Activated CD4-positive, alpha-beta T cell treated with anti-CD3 and anti-CD28 coated beads, Interleukin-2, amount 50 U/mL, for 24 hours (primary cell): ENCODE measurements at places on chromosomes 12 and 14.

DNA sequence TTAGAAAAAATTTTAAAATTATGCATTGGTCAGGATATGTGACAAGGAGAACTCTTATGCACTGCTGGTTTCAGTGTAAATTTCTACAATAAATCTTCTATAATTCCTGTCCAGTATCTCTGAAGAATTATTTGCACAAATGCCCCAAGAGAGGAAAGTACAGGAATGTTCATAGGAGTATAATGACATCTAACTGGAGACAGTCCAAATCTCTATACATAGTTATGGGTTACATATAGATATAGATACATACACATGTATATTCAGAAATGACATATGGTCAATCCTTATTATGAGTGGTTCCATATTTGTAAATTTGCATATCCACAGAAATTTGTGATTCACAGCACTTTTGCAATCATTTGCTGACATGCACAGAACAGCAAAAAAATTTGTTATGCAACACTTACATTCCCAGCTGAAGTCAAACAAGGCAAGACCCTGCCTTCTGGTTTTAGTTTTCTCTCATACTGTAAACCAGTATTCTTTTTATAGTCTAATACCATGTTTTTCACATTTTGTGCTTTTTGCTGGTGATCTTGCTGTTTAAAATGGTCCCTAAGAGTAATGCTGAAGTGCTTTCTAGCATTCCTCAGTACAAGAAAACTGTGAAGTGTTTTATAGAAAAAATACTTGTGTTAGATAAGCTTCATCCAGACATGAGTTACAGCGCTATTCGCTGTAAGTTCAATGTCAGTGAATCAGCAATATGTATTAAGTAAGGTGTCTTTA is 103.8 kb downstream of the SLC16A7 start:
- DNase-seq: no peak

- DNase-seq: no peak
These were observed 205.7 kb upstream of the NPAS3 start for GRCh38 chr14:32733015-32733414.

DNA sequence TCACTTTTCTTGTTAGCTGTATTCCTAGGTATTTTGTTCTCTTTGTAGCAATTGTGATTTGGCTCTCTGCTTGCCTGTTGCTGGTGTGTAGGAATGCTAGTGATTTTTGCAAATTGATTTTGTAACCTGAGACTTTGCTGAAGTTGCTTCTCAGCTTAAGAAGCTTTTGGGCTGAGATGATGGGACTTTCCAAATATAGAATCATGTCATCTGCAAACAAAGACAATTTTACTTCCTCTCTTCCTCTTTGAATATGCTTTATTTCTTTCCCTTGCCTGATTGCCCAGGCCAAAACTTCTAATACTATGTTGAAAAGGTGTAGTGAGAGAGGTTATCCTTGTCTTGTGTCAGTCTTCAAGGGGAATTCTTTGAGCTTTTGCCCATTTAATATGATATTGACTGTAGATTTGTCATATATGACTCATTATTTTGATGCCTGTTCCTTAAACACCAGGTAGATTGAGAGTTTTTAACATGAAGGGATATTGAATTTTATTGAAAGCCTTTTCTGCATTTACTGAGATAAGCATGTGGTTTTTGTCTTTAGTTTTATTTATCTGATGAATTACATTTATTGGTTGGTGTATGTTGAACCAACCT is 26.7 kb downstream of the CLECL1 start:
- DNase-seq: no peak

GRCh38 chr14:103298620-103299019 is 35.4 kb upstream of the EIF5 start:
- no peak for DNase-seq

GRCh38 chr14:85129921-85130320 is 400.0 kb upstream of the FLRT2 start:
- DNase-seq: no peak

GRCh38 chr12:72323881-72324280 is 51.7 kb downstream of the TRHDE start:
- no peak for DNase-seq

- DNase-seq: no peak
These were observed 222.2 kb upstream of the TMEM260 start for GRCh38 chr14:56357428-56357827.

GRCh38 chr14:28766469-28766955 is at the start of gene FOXG1:
Gene FOXG1, plus strand, starts transcription at chr14:28766787. Its CDS starts 493 bp downstream, at chr14:28767280.
- DNase-seq: no peak

- no peak for DNase-seq
These were observed 506 bp upstream of the TBX5 start for GRCh38 chr12:114406316-114406983.

DNA sequence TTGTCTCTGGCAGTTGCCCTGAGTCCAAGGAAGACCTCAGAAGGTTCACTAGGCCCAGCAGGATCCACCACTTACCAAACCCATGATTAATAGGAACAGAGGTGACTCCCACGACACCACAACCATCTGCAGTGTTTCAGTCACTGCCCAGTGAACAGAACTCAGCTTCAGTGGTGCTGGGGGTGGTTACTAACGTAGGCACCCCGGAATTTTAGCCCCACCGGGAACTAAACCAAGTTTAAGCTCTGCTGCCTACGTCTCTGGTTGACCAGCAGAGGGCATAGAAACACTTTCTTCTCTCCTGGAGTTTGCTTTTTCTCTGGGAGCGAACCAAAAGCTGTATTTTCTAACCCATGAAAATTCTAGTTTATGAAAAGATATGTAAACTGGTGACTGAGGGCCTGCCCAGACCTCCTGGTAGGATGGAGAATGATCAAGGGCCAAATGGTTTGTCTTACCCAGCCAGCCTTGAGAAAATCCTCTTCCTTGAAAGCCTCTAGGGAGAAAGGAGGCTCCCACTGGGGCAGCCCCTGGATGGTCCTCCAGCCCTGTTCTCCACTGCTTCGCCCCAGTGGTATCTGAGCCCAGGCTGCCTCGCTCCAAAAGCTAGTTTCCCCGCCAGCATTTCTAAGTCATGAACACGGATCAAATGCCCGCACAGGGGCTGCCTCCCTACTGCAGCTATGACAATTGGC is 379.8 kb downstream of the DPF3 start:
- no peak for DNase-seq

- no peak for DNase-seq
These were observed 335.0 kb downstream of the PCNX1 start for GRCh38 chr14:71242237-71242748.

DNA sequence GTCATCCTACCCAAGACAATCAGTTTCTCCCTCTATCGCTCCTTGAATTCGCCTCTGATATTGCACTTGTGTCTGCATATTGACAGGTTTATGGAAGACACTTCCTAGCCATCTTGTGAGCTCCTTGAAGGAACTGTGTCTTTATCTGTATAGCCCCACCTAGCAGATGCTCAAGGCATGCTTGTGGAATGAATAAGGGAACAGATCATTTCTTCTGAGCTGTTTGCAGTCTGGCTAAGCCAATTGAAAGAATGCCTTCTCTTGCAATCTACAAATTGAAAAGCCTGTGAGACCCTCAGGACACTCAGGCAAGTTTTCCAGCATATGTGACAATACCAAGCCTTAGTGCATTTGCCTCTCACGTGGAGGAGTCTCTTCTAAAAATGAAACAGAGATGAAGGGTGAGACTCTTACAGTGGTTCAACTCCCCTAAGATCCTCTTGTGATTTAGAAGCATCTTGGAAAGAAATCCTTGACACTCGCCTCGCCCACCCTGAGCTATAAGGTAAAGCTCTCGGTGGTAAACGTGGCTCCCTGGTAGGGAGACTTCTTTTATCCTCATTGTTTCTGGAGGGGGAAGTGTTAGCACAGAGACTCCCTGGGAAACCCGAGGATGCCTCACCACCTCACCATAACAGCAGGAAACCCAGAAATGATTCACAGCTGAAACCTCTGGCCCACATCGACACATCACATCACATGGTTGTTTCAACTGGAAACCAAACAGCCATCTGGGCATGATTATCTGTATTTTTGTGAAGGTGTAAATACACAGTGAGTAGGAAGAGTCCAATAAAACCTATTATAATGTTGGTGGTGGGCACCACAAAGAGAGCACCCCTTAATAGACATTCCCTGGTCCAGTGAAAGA is 112.3 kb upstream of the BCL2L14 start:
- peak; percentile 30 for DNase-seq

GRCh38 chr12:39697108-39697507 is 77.5 kb upstream of the ABCD2 start:
- DNase-seq: no peak

DNA sequence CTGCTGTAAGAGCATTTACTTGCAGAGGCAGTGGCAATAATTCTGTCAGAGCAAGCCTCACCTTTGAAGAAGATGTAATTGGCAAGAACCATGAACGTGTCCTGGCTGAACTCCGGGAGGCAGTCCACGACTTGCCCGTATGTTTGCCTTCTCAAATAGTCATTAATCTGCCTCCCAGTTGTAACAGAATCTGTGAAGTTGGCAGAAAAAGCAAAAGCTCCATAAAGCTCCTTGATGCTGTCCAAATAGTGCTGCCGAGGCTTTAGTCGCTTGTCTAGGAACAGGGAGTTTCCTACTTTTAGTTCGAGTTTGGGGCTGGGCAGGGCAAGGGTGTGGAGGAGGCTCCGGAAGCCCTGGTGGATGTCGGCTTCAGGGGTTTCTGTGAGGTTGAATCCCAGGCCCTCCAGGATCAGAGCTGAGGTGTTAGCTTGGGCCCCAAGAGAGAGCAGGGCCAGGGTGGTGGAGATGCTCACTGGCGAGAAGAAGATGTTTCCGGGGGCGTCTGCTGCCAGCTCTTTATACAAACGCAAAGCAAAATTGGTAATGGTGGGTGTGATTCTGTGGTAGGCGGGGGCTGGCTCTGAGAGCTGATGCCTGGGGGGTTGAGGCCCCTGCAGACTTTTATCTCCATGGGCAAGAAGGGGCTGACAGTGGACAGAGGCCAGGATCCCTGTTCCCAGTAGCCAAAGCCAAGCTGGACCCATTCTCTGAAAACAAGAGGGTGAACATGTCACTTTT is 4.4 kb downstream of the SERPINA11 start:
- no peak for DNase-seq

- DNase-seq: no peak
These were observed 1.8 kb downstream of the SLC8A3 start for GRCh38 chr14:70186900-70187451.

DNA sequence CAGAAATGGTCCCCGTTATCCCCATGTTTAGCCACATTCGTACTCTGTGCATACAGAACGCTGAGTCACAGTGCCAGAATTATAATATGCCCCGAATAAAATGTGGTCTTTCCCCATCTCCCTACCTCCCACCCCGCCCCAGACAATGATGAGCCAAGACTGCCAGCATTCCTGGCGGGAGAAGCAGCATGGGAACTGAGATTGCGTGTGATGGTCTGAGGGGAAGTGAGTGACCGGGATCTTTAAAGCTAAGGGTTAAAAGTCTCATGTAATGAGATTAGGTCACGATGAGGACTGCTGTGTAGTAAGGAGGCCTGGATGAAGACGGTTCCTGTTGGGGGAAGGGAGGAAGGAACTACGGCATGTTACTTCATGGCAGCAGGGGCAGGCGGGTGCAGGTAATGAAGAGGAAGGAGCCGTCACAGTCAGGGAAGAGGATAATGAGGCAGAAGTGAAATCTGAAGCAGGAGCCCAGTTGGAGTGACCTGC is 243.3 kb upstream of the FKBP4 start:
- DNase-seq: no peak

GRCh38 chr12:4250691-4251090 is 22.9 kb upstream of the CCND2 start:
- no peak for DNase-seq

- DNase-seq: no peak
These were observed 29.5 kb upstream of the MSRB3 start for GRCh38 chr12:65248656-65249633.

- DNase-seq: no peak
These were observed 15.1 kb downstream of the NDUFA9 start for GRCh38 chr12:4663971-4664505.

DNA sequence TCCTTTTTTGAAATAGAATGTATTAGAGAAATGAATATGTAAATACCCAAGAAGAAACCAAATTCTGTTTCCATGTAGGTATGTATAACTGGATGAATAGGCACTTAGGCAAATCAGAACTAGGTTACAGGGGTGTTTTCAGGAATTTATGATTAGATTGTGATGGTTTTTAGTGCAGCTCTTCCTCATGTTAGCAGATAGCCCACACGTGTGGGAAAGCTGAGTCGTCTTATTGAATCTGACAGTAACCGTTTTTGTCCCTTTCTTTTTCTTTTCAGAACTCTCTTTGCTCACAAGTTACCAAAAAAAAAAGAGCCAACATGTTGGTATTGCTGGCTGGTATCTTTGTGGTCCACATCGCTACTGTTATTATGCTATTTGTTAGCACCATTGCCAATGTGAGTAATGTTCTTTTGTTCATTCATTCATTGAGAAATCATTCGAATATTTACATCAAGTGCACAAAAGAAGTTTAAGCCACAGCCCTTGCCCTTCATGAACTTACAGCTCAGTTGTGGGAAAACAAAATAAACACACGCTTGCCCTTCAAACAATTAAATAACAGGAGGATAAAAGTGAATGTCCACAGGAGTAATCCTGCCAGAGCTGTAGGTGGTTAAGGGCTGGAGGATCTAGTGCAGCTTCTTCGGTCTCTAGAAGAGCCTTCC is 14.8 kb downstream of the EMP1 start:
- DNase-seq: no peak

- DNase-seq: no peak
These were observed 175.6 kb downstream of the DUSP6 start for GRCh38 chr12:89176676-89177075.

GRCh38 chr14:24059841-24060388 is 8.1 kb downstream of the CARMIL3 start:
- no peak for DNase-seq

DNA sequence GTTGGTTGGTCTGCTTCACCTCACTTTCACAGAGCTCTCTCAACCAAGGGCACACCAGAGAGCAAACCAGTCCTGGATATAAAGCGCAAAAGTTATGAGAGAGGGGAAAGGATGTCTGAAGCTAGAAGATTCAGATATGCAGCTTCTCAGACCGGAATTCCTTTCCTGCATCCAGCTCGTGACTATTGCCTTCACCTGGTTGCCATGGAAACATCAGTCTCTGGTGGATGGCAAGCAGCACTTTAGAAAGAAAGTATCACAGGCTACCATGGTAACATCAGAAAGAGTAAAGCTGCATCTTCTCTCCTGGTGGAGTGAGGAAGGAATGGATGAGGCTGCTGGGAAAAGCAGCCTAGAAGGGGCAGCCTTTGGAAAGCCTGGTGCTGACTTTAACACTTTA is 13.7 kb downstream of the REM2 start:
- DNase-seq: no peak

GRCh38 chr12:30152705-30153104 is 369.0 kb upstream of the TMTC1 start:
- no peak for DNase-seq

- DNase-seq: no peak
These were observed 14.0 kb downstream of the CCND2 start for GRCh38 chr12:4287325-4288211.

GRCh38 chr12:124626971-124627411 is 59.6 kb upstream of the NCOR2 start:
- no peak for DNase-seq

- no peak for DNase-seq
These were observed 54.2 kb upstream of the CERS5 start for GRCh38 chr12:50221228-50222008.
